ENCODE measurements at places on chromosomes 12 and 14. TPM values are rescaled to one million over a fixed set of nuclear protein-coding genes. Genes with fewer than 3 reads are reported as not detected.

Gene CD163L1
- total RNA-seq = 1.4 TPM

GRCh38 chr12:89464974-89465592, 59.5 kb downstream of the GALNT4 start:
- DNase-seq = no peak
- H3K4me3 ChIP-seq = no peak overlapping the region
- H3K27ac ChIP-seq = no peak overlapping the region
- H3K4me1 ChIP-seq = peaks cover 18% of the 10 kb centered on the region
- H3K36me3 ChIP-seq = no peaks in the 10 kb centered on the region

Gene SLC5A8
- not detected for total RNA-seq

DNA sequence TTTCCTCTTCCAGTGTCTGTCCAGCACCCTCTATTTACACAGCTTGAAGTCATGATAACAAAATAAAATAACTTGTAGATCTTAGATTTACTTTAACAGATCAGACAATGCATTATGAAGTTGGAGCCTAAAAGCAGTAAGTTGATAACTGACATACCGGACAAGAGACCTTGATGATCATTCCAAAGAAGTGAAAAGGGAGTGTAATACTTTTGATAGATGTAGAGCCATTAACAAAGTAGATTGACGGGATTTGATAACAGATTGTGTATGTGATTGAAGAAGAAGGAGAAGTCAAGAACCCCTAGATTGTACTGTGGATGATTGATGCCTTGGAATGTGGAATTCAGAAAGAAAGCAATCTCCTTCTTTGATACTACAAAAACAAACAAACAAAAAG, 403.8 kb upstream of the MGAT4C start:
- no peaks in the 10 kb centered on the region for H3K4me1 ChIP-seq
- no peak overlapping the region for H3K27ac ChIP-seq
- no peak for DNase-seq
- H3K27me3 ChIP-seq = no peaks in the 10 kb centered on the region

DNA sequence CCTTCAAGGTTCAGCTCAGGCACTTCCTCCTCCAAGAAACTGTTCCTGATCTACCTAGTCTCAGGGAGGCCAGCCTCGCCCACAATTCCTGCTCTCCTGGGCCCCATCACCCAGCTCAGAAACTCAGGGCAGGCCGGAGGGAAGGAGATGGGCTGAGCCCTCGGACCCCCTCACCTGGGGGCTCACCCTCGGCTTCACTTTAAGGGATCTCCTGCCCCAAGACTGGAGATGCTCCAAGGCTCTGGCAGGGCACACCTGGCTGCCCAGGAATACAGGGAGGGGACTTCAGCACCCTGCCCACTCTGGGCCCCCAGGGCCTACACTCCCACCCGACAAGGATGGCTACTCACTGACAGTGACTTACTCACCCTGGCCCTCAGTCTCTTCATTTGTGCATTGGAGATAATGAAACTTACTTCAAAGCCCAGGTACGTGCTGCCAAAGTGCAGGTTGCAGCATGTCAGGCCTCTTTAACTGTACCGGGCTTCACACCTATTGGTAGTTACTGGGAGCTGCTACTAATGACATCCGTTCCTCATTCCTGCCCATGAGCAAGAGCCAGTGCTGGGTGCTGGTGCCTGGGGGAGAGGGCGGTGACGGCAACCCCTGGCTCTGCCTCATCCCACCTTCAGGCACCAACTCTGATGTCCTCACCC, 21.0 kb upstream of the PPP1R13B start:
- no peak overlapping the region for H3K4me3 ChIP-seq
- DNase-seq = no peak
- peaks cover 44% of the 10 kb centered on the region for H3K4me1 ChIP-seq
- H3K27me3 ChIP-seq = no peaks in the 10 kb centered on the region

Gene DHH
- 1.7 TPM for total RNA-seq

- no peak overlapping the region for H3K4me3 ChIP-seq
- H3K27ac ChIP-seq = no peak overlapping the region
- H3K36me3 ChIP-seq = no peaks in the 10 kb centered on the region
These were observed 2.4 kb upstream of the JDP2 start for GRCh38 chr14:75425446-75425845.

GRCh38 chr12:76643438-76643837, 83.9 kb upstream of the OSBPL8 start:
- no peaks in the 10 kb centered on the region for H3K4me1 ChIP-seq
- H3K36me3 ChIP-seq = no peaks in the 10 kb centered on the region
- no peak for DNase-seq
- H3K27me3 ChIP-seq = no peaks in the 10 kb centered on the region

Gene MOK
- total RNA-seq = 10.3 TPM

Gene NRDE2
- 14.1 TPM for total RNA-seq

- H3K4me3 ChIP-seq = no peak overlapping the region
- DNase-seq = no peak
- no peaks in the 10 kb centered on the region for H3K27me3 ChIP-seq
- no peaks in the 10 kb centered on the region for H3K36me3 ChIP-seq
These were observed 383.7 kb downstream of the EGLN3 start for GRCh38 chr14:33567023-33567728.

DNA sequence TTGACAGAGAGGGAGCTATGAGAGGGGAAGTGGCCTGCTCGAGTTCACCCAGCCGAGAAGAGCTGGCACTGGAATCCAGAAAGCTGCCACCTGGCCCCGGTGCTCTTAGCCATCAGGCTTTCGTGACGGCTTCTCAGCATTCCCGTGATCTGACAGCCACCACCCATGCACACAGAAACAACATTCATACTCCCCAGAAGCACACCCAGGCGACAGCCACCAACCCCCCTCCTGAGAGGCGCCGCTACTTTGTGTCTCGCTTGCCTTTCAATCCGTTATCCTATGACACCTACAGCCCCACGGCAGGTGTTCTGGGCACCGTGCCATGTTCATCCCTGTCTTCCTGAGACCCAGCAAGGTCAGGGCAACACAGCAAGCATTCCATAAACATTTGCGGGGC, 31.4 kb downstream of the PSMC1 start:
- peaks cover 40% of the 10 kb centered on the region for H3K36me3 ChIP-seq
- peaks cover 9% of the 10 kb centered on the region for H3K4me1 ChIP-seq
- no peak overlapping the region for H3K27ac ChIP-seq
- no peak for DNase-seq
- no peak overlapping the region for H3K4me3 ChIP-seq

- no peak overlapping the region for H3K4me3 ChIP-seq
- no peaks in the 10 kb centered on the region for H3K4me1 ChIP-seq
- no peak overlapping the region for H3K27ac ChIP-seq
- DNase-seq = no peak
These were observed 241.4 kb downstream of the PHLDA1 start for GRCh38 chr12:75790219-75790618.

GRCh38 chr12:115470526-115470925, 786.6 kb upstream of the TBX3 start:
- H3K27ac ChIP-seq = no peak overlapping the region
- no peaks in the 10 kb centered on the region for H3K4me1 ChIP-seq
- H3K4me3 ChIP-seq = no peak overlapping the region
- H3K36me3 ChIP-seq = no peaks in the 10 kb centered on the region

Gene C14orf180
- 0.42 TPM for total RNA-seq

- peak overlapping the region; percentile 47 for H3K27ac ChIP-seq
- no peaks in the 10 kb centered on the region for H3K36me3 ChIP-seq
- no peak overlapping the region for H3K4me3 ChIP-seq
- DNase-seq = no peak
- peaks cover 87% of the 10 kb centered on the region for H3K4me1 ChIP-seq
These were observed 15.3 kb downstream of the UBE2N start for GRCh38 chr12:93426412-93426805.

Gene ADCY4
- total RNA-seq = 36.9 TPM

Gene CRIP1
- total RNA-seq = 34.0 TPM

GRCh38 chr12:19915392-19916195, 452.7 kb upstream of the PDE3A start:
- no peak for DNase-seq
- H3K4me1 ChIP-seq = peaks cover 21% of the 10 kb centered on the region
- no peaks in the 10 kb centered on the region for H3K36me3 ChIP-seq
- no peak overlapping the region for H3K4me3 ChIP-seq
- H3K27ac ChIP-seq = no peak overlapping the region

GRCh38 chr12:16012117-16012516, 101.0 kb downstream of the DERA start:
- no peak for DNase-seq
- H3K27me3 ChIP-seq = no peaks in the 10 kb centered on the region
- H3K4me3 ChIP-seq = no peak overlapping the region
- H3K4me1 ChIP-seq = peaks cover 16% of the 10 kb centered on the region
- peaks cover 16% of the 10 kb centered on the region for H3K36me3 ChIP-seq
- H3K27ac ChIP-seq = peak overlapping the region; percentile 39

GRCh38 chr12:54734196-54734950, 86.2 kb upstream of the DCD start:
- H3K4me3 ChIP-seq = no peak overlapping the region
- DNase-seq = no peak

Gene MDM2
- total RNA-seq = 47.2 TPM

GRCh38 chr12:117096501-117097042, 2.6 kb downstream of the TESC start:
- no peak overlapping the region for H3K4me3 ChIP-seq
- no peak for DNase-seq
- no peak overlapping the region for H3K27ac ChIP-seq
- peaks cover 18% of the 10 kb centered on the region for H3K4me1 ChIP-seq
- H3K36me3 ChIP-seq = no peaks in the 10 kb centered on the region
- no peaks in the 10 kb centered on the region for H3K27me3 ChIP-seq

Gene ACOT6
- not detected for total RNA-seq

DNA sequence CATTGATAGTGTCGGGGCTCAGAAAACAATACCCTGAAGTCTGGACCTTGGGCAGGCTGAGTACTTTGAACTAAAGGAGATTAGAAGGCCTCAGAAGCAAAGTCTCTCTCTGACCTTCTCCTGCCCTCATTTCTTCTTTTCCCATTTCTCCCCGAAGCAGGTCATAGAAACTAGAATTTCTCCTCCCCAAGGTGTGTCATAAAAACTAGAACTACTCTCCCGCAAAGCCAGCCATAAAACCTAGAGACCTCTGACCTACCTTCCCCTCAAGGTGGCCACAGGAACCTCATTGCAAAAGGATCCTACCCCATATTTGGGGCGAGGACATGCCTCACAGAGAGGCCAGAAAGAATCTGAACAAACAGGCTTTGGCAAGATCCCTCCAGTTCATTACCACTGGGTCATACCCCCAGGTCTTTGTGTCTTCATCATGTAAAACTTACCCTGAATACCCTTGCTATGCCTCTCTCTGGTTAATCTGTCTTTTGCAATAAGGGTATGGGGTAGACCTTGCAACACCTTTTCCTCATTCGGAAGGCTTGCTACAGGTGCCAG, 64.7 kb upstream of the ZFP36L1 start:
- H3K36me3 ChIP-seq = no peaks in the 10 kb centered on the region
- no peaks in the 10 kb centered on the region for H3K4me1 ChIP-seq
- H3K27ac ChIP-seq = no peak overlapping the region
- peak; percentile 74 for DNase-seq

Gene FOXA1
- total RNA-seq = 0.97 TPM

Gene RIMBP2
- total RNA-seq = 1.2 TPM

DNA sequence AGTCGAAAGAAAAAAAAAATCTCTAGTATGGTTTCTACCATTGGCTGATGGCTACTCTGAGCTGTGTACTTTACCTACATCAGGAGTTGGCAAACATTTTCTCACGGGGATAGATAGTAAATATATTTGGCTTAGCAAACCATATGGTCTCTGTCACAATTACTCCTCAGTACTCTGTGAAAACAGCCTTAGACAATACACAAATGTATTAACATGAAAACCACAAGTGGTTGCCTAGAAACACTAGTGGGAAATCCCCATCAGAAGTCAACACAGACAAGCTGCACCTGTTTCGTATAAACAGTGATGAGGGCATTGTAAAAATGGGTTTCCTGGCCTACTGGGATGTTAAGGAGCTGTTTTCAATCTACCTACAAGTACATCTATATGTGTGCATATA, 84.6 kb upstream of the NAV3 start:
- no peak overlapping the region for H3K4me3 ChIP-seq
- no peak for DNase-seq
- H3K36me3 ChIP-seq = no peaks in the 10 kb centered on the region

Gene FBXW8
- total RNA-seq = 12.9 TPM

DNA sequence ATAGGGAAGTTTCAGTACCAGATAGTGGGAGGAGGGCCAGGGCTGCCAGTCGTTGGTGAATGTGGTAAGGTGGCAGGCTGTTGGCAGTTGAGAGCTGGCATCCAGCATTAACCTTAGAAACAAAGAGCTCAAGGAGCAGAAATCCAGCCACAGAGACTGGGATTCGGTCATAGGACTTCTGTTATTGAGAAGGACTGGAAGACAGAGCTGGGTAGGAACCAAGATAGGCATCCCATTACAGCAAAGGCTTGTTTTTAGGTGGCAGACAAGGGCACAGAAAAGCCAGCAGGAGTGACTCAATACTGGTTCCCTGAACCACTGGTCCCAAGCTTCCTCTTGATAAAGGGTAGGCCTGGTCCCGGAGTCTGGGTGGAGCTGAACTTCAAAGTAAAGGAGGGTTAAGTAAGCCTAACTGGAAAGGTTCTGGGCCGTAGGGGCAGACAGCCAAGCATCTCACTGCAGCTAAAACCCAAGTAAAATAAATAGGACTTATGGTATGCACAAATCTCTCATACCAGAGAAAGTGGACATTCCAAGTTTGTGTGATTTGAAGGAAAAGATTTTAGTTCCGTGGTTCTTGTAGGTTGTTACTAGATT, 147.9 kb downstream of the ETV6 start:
- H3K27ac ChIP-seq = peak overlapping the region; percentile 88
- no peaks in the 10 kb centered on the region for H3K27me3 ChIP-seq
- H3K4me3 ChIP-seq = no peak overlapping the region

Gene SLC10A1
- not detected for total RNA-seq

Gene JAG2
- 11.3 TPM for total RNA-seq

DNA sequence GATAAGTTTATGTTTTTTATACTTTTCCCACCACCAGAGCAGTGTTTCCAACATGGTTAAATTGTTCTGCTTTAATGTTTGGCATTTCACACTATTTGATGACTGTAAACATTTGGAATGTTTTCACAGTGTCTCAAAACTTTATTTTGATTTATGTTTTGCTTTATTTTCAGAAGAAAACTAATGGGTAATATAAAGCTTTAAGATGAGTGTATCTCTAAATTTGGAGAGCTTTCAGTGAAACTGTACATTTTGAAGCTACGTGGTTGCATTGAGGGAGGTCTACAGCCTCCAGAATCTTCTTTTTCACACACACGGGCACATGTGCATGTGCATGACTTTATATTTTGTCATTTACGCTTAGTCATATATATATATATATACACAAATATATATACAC, 10.7 kb downstream of the BICD1 start:
- no peaks in the 10 kb centered on the region for H3K36me3 ChIP-seq
- H3K27ac ChIP-seq = no peak overlapping the region
- no peak overlapping the region for H3K4me3 ChIP-seq
- peaks cover 23% of the 10 kb centered on the region for H3K4me1 ChIP-seq
- no peaks in the 10 kb centered on the region for H3K27me3 ChIP-seq

DNA sequence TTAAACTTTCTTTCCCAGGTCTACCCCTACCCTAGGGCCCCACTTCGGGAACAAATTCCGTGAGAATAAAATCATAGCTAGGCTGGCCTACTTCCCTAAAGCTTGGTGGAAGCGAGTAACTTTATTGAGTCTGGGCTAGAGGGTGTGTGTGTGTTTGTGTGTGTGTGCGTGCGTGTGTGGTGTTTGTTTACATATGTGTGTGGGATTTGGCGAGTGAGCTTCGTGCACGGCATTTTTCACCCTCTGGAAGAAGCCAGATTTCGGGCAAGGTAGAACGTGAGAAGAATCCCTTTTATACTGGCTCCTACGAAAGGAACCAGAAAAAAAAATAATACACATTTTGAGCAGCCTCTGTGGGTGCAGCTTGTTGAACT, 7.5 kb upstream of the LHX5 start:
- no peak overlapping the region for H3K4me3 ChIP-seq
- no peak overlapping the region for H3K27ac ChIP-seq
- no peaks in the 10 kb centered on the region for H3K27me3 ChIP-seq
- no peaks in the 10 kb centered on the region for H3K36me3 ChIP-seq

- H3K27ac ChIP-seq = no peak overlapping the region
- peaks cover 96% of the 10 kb centered on the region for H3K36me3 ChIP-seq
- no peaks in the 10 kb centered on the region for H3K27me3 ChIP-seq
- DNase-seq = no peak
These were observed 30.3 kb downstream of the MDM2 start for GRCh38 chr12:68838046-68838886.
